ENCODE measurements at places on chromosomes 3 and 15.

- DNase-seq = no peak
- H3K4me3 ChIP-seq = no peak overlapping the region
- H3K4me1 ChIP-seq = no peaks in the 10 kb centered on the region
- H3K27me3 ChIP-seq = no peaks in the 10 kb centered on the region
Measured at GRCh38 chr3:181739628-181740027, 27.9 kb downstream of the SOX2 start.

DNA sequence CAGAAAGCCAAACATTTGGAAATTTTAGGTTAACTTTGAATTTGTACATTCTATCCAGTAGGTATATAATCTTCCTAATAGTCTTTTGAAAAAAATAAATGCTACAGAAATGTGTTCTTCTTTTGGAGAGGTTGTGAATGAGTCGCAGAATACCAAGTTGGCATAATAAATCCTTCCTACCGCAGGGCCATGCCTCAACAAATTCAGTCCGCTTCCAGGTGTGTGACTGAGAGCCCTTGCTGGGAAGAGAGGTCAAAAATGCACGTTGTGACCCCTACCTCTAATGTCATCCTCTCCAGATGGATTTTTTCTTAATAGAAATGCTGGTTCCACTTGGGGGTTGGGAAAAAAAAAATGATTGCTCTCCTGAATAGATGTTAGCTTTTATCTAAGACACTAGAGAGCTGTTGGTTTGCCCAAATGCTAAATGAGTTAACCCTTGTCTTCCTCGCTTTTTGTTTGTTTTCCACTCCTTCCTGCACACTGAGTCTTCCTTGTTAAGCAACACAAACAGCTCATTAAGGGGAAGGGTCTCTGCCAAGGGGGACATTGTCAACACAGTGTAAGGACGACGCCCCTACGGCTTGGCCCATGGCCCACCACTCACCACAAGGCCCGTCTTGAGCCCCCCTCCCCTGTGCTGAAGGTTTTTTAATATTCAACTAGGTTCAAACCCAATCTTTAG is 33.9 kb downstream of the RLBP1 start:
- H3K36me3 ChIP-seq = peaks cover 9% of the 10 kb centered on the region
- DNase-seq = no peak
- H3K27ac ChIP-seq = no peak overlapping the region
- H3K4me3 ChIP-seq = no peak overlapping the region

GRCh38 chr15:80854104-80854503 is 74.9 kb downstream of the CEMIP start:
- H3K4me3 ChIP-seq = no peak overlapping the region
- no peaks in the 10 kb centered on the region for H3K27me3 ChIP-seq
- peaks cover 3% of the 10 kb centered on the region for H3K4me1 ChIP-seq

- peak; percentile 48 for DNase-seq
- no peaks in the 10 kb centered on the region for H3K4me1 ChIP-seq
- H3K36me3 ChIP-seq = no peaks in the 10 kb centered on the region
- no peak overlapping the region for H3K27ac ChIP-seq
Measured at GRCh38 chr15:89429023-89429422, 67.4 kb downstream of the RHCG start.

DNA sequence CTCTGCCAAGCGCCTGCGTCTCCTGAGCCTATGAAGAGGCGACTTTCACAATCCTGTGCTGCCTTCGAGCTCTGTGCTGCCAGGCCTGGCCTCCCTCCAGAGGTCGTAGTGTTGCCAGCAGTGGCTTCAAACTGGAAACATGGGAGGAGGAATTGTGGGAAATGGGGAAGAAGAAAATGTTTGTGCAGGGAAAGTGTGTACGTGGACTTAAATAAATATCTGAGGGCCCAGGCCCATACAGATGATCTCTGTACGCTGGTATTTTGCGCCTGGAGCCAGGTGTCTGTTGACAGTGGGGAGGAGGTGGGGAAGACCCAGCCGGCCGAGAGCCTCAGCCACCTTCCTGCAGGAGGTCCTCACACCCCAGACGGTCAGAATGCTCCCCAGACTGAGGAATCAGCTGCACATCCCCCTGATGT is 44.6 kb downstream of the ZBTB38 start:
- H3K36me3 ChIP-seq = peaks cover 9% of the 10 kb centered on the region
- H3K4me3 ChIP-seq = no peak overlapping the region
- H3K27ac ChIP-seq = no peak overlapping the region
- peaks cover 5% of the 10 kb centered on the region for H3K4me1 ChIP-seq

- no peak for DNase-seq
- H3K36me3 ChIP-seq = no peaks in the 10 kb centered on the region
- H3K27me3 ChIP-seq = no peaks in the 10 kb centered on the region
- H3K27ac ChIP-seq = no peak overlapping the region
- no peak overlapping the region for H3K4me3 ChIP-seq
- H3K4me1 ChIP-seq = no peaks in the 10 kb centered on the region
Measured at GRCh38 chr15:61724251-61724939, 335.9 kb downstream of the VPS13C start.

DNA sequence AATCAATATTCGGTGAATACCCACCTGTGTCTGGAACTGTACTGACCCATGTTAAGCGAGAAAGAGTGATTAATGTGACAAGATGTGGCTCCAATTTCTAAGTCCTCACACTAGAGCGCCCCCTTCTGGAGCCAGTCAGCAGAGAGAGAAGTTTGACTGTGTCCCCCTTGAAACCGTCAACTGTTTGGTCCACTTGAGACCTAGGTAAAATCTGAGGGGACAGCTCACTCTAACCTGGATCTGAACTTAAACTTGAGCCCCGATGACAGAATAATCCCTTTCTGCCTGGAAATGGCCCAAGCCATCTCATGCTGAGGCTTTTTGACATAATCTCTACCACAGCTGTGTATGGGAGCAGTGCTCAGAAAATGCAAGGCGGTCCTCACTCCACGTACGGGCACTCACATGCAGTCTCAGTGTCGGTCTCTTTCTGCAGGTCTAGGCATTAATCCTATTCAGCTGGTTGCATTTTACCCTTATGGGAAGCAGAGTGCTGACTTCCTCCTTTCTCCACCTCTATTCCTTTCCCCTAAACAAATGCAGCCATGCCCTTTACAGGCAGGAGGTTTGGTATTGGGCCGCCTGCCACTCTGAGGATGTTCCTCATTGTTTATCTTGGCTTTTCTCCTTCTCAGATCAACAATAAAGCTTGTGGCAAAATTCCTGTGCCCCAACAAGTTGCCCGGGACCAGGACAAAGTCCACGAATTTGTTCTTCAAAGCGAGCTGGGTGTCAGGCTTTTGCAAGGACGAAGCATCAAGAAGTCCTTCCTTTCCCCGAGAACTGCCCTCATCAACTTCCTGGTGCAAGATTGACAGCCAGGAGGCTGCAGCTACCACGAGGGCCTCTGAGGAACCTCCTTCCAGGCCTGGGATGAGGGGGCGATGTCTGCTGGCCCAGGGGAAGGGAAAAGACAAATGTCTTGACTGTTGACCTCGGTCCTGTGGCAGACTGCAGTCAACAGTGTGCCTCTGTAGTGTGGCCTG is 47.5 kb upstream of the LIMD1 start:
- no peak overlapping the region for H3K4me3 ChIP-seq
- H3K27me3 ChIP-seq = no peaks in the 10 kb centered on the region
- no peak for DNase-seq

GRCh38 chr3:165259541-165260193 is 63.5 kb upstream of the SLITRK3 start:
- H3K4me3 ChIP-seq = no peak overlapping the region
- no peak overlapping the region for H3K27ac ChIP-seq
- H3K4me1 ChIP-seq = no peaks in the 10 kb centered on the region
- no peaks in the 10 kb centered on the region for H3K27me3 ChIP-seq

Measured in trophoblast cell (in vitro differentiated cells and primary cell).